Pancreas (tissue), 10 donors: ENCODE measurements at places on chromosomes 16 and 17.

GRCh38 chr17:69704935-69705334 is 290.4 kb downstream of the MAP2K6 start:
- DNase-seq: no peak

GRCh38 chr17:22171631-22172030 is 479.3 kb downstream of the KCNJ18 start:
- DNase-seq: no peak

- DNase-seq: no peak
Measured at GRCh38 chr17:15397620-15398019, 56.2 kb upstream of the TEKT3 start.

DNA sequence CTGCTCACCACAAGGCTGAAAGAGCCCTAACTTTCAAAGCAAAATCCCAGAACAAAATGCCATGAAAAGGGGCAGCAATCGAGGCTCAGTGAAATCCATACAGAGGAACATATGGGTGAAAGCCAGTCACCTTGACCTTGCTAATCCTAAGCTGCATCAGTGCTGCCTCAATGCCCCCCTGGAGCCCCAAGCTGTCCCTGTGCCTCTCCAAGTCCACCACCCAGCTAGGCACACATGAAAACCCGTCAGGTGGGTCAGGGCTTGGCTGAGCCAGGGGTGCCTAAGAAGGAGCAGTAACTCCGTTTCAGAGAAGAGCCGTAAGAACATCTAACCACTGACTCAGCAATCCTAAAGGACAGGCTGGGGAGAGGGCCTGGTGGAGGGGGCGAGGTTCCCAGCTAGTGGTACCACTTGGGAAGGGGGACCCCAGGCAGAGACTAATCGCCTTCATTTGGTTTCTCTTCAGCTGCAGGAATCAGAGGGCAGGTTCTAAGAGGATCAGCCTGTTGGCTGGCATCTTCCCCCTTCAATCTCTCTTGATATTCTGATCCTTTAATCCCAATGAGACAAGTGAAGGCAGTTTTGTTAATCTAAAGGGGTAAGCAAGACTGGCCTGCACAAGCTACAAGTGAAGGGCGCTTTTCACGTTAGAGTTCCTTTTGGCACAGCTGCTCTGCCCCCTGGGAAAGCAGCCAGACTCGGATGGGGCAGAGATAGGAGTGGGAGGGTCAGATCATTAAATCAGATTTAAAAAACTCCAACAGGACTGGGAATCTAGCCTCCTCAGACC is 7.6 kb downstream of the PITPNA start:
- DNase-seq: no peak

DNA sequence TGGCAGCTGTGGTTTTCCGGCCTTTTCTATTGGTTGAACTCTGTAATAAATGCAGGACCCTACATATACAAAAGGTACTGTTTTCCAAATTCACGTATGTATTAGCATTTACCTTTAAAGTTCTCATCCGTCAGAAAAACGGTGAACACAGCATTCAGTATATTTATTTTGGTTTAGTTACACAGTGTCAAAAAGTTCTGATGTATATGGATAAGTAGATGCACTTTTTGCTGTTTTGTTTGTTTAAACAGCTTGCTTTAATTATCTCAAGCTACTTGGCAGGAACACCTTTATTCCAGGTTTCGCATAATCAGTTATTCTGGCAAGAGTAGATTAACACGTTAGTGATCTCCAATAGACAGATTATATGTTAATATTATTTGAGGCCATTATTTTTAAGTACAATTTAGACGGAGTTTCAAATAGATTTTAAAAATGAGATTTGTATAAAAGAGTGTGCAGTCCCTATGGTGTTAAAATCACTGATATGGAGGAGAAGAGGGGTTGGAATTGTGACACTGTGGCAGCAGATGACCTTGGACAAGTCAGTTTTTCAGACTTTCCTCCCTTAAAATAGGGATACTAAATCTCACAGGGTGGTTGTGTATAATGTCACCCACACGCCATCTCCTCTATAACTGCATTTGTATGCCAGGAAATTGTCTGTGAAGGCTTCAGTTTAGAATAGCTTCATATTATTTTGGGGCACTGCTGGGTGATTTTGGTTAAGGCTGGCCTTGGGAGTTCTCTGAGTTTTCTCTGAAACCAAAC is 2.1 kb downstream of the HERPUD1 start:
- no peak for DNase-seq

- no peak for DNase-seq
Measured at GRCh38 chr16:21056396-21056795, 94.2 kb downstream of the DNAH3 start.

DNA sequence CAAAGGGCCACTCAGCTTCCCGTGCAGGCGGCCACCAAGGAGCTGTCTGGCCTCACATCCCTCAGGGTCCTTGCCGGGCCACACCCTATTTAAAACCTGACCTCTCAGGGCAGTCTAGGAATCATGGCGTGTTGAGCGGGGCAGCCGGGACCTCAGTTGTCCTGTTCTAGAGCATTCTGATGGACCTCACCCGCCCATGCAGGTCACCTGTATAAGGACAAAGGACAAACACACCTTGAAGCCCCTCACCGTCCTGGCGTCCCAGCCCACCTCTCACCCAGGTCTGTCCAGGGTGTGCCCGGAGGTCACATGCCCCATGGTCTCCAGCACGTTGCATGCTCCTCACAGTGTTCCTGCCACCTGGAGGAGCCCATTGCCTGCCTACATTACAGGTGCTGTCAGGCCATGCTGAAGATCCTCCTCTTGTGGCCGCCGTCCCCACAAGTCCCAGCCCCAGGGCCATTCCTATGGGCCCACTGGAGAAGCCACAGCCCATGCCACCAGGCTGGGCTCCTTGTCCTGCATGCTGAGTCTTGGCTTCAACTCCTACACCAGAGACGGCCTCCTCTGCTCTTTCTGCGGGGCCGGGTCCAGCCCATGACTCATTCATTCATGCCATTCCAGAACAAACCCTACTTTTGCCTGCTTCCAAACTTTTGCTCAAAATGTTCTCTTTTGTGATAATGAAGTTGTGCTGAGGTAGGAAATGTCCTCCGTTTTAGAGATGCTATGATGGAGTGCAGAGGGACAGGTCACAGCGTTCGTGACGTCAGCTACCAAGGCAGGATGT is 46.3 kb downstream of the PEMT start:
- no peak for DNase-seq

- DNase-seq: no peak
Measured at GRCh38 chr17:49727380-49727779, 19.6 kb upstream of the SLC35B1 start.

GRCh38 chr17:2076087-2076984 is 21.4 kb downstream of the HIC1 start:
- DNase-seq: no peak

- DNase-seq: no peak
Measured at GRCh38 chr17:73643852-73644144, 447 bp downstream of the SDK2 start.

DNA sequence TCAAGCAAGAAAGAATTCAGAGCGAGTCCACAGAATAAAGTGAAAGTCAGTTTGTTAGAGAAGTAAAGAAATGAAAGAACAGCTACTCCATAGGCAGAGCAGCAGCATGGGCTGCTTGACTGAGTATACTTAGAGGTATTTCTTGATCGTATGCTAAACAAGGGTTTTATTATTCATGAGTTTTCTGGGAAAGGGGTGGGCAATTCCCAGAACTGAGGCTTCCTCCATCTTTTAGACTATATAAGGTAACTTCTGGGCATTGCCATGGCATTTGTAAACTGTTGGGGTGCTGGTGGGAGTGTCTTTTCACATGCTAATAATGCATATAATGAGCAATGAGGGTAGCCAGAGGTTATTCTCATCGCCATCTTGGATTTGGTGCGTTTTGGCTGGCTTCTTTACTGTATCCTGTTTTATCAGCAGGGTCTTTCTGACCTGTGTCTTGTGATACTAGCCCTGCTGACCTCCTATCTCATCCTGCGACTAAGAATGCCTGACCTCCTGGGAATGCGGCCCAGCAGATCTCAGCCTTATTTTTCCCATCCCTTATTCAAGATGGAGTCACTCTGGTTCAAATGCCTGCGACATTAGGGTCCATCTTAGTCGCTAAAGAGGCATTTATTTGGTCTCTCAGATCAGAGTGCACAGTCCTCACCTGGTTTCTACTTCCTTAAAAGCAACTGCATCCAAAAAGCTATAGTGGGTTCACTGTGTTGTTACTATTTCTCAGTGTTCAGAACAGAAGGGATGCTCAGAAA is 100.6 kb upstream of the CACNG5 start:
- DNase-seq: no peak

DNA sequence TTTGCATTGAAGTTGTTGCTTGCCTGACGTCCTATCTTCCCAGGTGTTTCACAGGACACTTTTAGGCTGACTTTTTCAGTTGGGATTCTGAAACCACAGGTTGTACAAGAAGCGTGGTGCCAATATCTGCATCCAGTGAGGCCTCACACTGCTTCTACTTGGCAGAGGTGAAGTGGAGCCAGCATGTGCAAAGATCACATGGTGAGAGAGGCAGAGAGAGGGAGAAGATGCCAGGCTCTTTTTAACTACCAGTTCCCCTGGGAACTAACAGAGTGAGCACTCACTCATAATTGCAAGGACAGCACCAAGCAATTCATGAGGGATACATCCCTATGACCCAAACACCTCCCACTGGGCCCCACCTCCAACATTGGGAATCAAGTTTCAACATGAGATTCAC is 5.8 kb upstream of the ABCA6 start:
- DNase-seq: no peak

- no peak for DNase-seq
Measured at GRCh38 chr16:35750701-35751104, 2291.3 kb downstream of the TP53TG3F start.

- no peak for DNase-seq
Measured at GRCh38 chr17:18156171-18156975, 27.3 kb upstream of the ALKBH5 start.

DNA sequence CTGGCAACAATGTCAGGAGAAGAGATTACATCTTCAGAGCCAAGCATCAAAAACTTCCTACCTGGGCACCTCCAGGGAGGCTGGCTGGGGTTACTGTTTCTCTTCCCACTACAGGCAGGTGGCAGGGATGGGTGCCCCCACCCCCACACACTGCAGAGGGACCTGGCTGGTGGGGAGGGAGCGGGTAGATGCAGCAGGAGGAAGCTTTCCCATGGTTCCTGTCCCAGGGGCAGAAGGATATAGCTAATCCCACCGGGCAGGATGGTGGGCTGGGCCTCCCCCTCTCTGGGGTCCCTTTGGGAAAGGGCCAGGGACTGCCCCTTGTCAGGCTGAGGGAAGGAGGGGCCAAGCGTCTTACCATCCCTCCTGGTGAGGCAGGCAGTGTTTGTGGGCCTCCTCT is 16.7 kb upstream of the MTMR4 start:
- DNase-seq: no peak

DNA sequence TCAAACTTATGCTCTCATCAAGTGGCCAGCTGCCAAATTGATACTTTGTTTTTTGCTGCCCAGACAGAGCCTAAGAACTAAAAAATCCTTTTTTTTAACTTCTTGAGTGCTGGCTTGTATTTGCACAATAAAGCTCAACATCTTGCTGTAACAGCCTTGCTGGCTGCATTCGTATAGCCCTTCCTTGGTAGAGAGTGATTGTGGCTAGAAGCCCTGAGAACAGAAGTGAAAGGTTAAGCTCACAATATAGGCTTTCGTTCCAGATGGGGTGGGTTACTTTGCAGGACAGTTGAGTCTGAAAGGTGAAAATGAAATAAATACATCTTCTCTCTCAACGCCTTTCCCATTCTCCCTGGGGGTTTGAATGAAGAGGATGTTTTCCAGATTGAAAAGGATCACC is 278.8 kb downstream of the HS3ST3B1 start:
- no peak for DNase-seq

GRCh38 chr16:18855196-18855595 is 53.8 kb upstream of the ARL6IP1 start:
- no peak for DNase-seq

DNA sequence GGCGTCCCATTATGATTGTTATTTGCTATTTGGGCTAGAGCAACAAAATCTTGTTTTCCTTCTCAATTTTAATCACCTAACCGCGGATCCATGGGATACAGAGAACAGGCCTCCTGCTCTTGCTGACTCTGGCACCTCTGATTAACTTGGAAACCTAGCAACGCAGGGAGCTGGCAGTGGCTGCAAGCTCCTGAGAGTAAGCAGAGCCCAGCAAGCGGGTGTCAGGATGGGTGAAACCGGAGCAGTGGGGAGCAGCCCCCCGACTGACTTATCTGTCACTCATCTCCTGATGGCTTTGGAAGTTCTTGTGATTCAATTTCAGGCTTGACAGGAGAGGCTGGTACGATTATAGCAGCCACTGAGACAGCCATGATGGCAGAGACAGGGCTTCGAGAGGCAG is 45.5 kb upstream of the CDC42EP4 start:
- DNase-seq: no peak

DNA sequence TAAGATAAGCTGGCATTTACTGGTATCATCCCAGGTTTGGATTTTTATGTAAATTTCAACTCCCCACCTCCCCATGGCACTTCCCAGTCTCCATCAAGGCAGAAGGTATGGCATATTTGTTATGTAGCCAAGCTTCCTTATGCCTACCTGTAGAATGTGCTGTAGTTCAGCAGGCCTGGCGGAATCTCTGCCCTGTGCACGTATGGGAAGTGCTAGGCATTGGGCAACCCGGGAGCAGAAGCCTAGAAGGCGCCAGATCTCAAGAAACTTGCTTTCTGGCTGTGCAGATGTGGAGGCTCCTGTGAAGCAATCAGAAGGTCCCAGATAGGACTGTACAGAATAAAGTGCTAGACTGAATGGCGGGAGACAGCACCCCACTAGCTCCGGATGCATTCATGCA is 64.7 kb downstream of the SNX20 start:
- DNase-seq: no peak

DNA sequence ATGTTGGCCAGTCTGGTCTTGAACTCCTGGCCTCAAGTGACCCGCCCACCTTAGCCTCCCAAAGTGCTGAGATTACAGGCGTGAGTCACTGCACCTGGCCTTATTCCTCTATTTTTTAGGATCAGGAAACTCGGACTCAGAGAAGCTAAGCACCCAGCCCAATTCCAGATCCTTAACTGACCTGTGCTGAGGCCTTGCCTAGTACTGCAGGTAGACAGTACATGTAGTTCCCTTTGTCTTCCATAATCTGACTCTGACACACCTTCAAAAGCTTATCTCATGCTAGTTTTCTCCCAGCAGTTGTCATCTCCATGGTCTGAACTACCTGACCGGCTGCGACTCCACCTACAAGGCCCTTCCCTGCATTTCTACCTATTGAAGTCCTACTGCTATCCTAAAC is 65.7 kb upstream of the AXIN2 start:
- no peak for DNase-seq

GRCh38 chr16:46466239-46466638 is 154.9 kb downstream of the SHCBP1 start:
- no peak for DNase-seq

DNA sequence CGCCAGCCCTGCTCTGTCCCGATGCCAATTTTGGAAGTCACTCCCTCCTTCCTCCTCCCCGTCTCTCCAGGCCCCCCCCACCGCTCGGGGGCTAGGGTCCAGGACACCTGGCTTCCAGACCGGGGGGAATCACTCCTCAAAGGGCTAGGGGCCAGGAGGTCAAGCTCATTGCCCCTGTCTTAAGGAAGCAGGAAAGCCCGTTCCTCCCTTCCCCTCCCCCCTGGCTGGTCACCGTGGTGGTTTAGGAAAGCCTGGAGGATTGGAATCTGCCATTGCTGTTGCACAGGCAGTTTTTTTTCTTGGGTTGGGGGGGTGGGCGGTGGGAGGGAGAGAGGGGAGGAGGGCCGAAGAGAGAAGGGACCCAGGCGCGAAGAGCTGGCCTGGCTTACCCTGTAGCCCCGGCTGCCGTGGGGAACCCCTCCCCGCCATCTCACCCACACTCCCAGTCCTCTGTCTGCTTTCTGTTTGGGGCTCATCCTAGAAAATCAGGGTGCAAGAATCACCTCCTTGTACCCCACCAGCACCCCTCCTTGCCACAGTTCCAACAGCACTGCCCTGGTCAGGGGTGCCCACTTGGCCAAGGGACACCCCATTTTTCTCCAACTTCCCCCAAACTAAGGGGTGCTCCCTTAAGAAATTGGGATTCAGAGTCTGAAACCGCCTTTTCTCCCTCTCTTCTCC is 2.9 kb upstream of the BCL6B start:
- no peak for DNase-seq
